Activated CD4-positive, alpha-beta memory T cell treated with anti-CD3 and anti-CD28 coated beads for 36 hours (primary cell): ENCODE measurements at places on chromosomes 2 and 18. TPM values are rescaled to one million over a fixed set of nuclear protein-coding genes. Genes with fewer than 3 reads are reported as not detected.

Gene CHRND
- total RNA-seq = not detected

Gene PHOSPHO2
- total RNA-seq = 3.4 TPM

Gene MARCHF4
- not detected for total RNA-seq

Gene RIT2
- total RNA-seq = not detected

Gene CRYGD
- not detected for total RNA-seq

Gene POLR1A
- 27.2 TPM for total RNA-seq

Gene GAL3ST2
- 0.93 TPM for total RNA-seq

Gene PID1
- total RNA-seq = not detected

Gene ALK
- not detected for total RNA-seq

Gene VAPA
- total RNA-seq = 159 TPM

Gene VWA3B
- total RNA-seq = not detected

Gene FOXD4L1
- 0.12 TPM for total RNA-seq

Gene OTOS
- total RNA-seq = not detected

Gene TIMM21
- total RNA-seq = 38.3 TPM

Gene ELP2
- 84.4 TPM for total RNA-seq

Gene SP5
- total RNA-seq = not detected

Gene ERICH2
- not detected for total RNA-seq

Gene THADA
- 46.6 TPM for total RNA-seq

Gene NCKAP5
- total RNA-seq = not detected

Gene HK2
- 53.7 TPM for total RNA-seq

Gene TRAK2
- total RNA-seq = 23.5 TPM

Gene TWSG1
- 11.0 TPM for total RNA-seq

Gene GKN1
- total RNA-seq = not detected

Gene COL4A3
- not detected for total RNA-seq

Gene RBM43
- total RNA-seq = 3.7 TPM

Gene SOWAHC
- total RNA-seq = 0.97 TPM

Gene CDH7
- not detected for total RNA-seq

Gene CTAGE1
- total RNA-seq = not detected

Gene ADD2
- total RNA-seq = 5.6 TPM

Gene HOXD4
- not detected for total RNA-seq

Gene SERPINB7
- total RNA-seq = not detected

Gene TEKT4
- total RNA-seq = not detected

Gene CFAP53
- 0.26 TPM for total RNA-seq

Gene ANKRD30BL
- total RNA-seq = not detected

Gene ZFP36L2
- total RNA-seq = 78.4 TPM

Gene ZSCAN30
- 17.9 TPM for total RNA-seq

Gene EVX2
- total RNA-seq = not detected

Gene UGT1A8
- total RNA-seq = not detected

Gene WNT10A
- total RNA-seq = 5.0 TPM

Gene ILKAP
- total RNA-seq = 46.7 TPM

Gene SIX2
- not detected for total RNA-seq

Gene CXCR2
- total RNA-seq = not detected

Gene ANKRD62
- total RNA-seq = not detected

Gene KIDINS220
- total RNA-seq = 23.1 TPM

Gene WDR35
- total RNA-seq = 6.0 TPM

Gene DUSP19
- 2.7 TPM for total RNA-seq
